ENCODE measurements at places on chromosomes 2 and 18.

DNA sequence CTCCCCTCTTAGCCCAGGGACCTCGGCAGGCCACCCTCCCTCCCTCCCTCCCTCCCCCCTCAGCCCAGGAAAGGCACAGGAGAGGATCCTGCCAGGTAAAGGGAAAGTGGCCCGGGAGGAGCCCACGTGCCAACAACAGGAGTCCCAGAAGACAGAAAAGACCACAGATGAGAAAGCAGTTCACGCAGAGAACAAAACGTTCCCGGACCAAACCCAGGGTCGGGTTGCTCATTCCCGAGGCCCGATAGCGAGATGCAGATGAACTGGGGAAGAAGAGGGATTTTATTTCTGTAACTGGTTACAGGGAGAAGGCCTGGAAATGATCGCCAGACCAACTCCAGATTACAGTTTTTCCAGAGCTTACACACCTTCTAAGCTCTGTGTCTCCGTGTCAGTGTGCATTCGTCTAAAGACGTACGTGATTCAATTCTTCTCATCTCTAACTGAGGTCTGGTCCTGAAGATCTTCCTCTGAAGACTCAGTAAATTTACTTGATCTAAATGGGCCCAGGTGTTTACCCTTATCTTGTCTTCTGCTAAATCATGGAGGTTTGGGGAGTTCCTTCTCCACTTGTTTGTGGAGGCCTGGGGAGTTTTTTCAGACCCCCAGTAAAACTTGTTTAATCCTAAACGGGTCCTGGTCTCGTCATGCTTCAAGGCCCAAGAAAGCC, 807 bp upstream of the NEU4 start:
- no peak for DNase-seq

DNA sequence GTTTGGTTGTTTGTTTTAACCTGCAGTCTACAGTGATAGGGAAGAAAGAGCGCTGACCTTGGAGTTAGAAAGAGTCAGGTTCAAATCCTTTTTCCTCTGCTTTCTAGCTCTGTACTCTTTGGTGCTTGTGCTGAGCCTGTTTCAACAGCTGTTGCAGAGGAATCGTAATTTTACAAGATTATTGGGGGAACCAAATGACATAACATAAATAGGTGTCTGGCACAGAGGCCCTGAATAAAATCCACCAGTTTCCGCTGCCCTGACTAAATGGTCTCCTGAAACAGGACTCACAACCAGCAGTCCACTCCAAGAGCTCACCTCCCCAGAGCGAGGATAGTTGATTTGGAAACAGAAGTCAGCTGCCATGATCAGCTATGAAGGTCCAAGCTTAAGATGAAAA, 125.0 kb upstream of the CDC42EP3 start:
- DNase-seq: no peak

DNA sequence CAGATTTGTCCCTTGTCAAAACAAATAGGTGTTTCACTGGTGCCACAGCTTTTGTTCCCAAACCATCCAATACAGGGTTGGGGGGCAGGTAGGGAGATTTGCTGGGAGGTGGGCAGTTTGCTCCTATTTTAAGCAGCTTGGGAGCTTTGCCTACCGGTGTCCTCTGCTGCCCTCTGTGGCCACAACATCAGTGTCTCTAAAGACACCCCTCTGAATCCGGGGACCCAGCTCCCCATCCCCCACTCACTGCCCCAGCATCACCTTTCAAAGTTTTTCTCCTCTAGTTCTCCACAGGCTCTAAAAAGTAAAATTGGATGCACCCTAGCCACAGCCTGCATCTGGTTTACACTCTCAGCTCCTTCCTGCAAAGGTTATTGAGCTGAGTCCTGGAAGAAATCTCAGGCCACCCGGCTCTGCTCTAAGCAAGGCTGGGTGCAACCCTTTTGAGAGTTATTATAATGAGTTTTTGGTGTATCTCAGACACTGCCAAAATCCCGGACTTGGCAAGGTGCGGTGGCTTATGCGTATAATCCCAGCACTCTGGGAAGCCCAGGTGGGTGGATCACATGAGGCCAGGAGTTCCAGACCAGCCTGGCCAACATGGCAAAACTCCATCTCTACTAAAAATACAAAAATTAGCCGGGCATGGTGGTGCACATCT, 2.9 kb upstream of the EPAS1 start:
- peak; percentile 31 for DNase-seq

DNA sequence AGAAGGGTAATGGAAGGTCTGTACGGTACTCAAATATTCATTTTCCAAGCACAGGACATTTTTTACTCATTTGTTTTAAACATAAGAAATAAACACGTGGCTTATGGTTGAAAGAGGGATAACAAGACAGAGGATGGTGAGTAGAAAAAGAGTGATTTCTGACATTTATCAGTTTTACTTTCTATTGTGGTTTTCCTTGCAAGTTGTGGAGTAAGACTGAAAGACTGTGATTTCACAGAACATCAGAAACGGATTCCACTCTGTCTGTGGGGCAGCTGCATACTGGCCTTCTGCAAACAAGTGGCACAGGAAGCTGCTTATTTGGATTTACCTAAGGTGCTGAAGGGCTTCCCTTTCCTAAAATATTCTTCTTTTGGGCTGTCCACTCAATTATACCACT, 122.2 kb upstream of the ITGB6 start:
- DNase-seq: peak; percentile 40

GRCh38 chr2:12059616-12060441, 313.4 kb downstream of the LPIN1 start:
- no peak for DNase-seq

- DNase-seq: no peak
Observed at GRCh38 chr18:73318739-73319479, 451.1 kb upstream of the NETO1 start.

DNA sequence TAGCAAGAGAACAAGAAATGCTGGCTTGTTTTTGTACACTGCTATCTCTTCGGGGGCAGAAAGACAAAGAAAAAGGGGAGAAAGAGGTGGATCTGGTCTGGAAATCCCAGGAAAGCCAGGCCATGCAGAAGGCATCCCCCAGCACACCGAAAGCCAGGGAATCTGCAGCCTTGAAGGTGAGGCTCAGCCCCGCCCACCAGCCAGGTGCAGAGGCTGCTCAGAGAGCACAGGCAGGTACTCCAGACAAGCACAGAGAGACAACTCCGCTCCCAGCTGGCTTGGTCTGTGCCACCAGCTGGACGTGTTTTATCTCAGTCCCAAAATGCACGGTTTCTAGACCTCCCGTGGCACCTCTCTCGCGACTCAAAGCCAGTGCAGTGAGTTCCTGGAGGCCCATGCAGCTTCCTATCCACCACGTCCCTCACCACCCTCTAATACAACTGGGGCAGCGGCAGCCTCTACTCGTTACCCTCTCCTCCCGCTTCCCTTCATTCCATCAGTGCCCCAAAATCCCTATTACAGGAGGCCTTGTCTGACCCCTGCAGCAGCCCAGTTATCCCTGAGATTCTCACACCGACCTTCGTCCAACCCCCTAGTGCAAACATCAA, 62.8 kb downstream of the HDAC4 start:
- no peak for DNase-seq

GRCh38 chr2:23418056-23418455, 33.1 kb downstream of the KLHL29 start:
- no peak for DNase-seq

- DNase-seq: no peak
Observed at GRCh38 chr2:237214030-237214675, 128.5 kb downstream of the COPS8 start.

DNA sequence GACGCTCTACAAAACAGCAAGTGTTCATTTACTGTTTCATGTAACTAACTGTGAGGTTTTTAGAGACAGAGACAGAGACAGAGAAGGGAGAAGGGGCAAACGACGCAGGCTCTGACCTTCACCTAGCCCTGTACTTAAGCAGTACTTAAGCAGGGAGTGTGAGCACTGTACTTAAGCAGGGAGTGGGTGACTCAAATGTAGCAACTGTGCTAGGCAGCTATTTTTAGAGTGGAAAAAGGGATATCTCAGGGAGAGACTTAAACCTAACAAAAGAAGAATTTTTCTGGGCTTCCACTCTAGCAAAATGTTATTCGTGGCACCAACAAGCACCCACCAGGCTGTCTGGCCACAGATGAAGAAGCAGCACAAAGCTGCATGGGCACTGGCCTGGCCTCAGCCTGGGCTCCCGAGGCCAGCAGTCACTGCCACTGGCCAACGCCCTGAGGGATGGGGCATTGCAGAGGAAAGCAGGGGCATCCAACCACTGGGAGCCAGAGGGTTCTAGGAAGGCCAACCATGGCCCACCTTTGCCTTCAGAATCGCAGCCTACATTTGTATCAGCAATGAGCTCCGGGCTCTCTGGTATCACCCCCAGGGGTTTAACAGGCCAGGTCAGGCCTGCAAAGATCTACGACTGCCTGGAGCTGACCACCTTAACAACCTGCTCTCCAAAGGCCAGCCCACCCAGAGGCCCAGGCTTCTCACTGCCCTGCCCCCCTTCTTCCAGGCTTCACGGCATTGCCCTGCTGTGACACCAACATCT, 154.3 kb downstream of the TTC32 start:
- DNase-seq: no peak

- peak; percentile 5 for DNase-seq
Observed at GRCh38 chr18:3794537-3795348, 344.8 kb downstream of the TGIF1 start.

DNA sequence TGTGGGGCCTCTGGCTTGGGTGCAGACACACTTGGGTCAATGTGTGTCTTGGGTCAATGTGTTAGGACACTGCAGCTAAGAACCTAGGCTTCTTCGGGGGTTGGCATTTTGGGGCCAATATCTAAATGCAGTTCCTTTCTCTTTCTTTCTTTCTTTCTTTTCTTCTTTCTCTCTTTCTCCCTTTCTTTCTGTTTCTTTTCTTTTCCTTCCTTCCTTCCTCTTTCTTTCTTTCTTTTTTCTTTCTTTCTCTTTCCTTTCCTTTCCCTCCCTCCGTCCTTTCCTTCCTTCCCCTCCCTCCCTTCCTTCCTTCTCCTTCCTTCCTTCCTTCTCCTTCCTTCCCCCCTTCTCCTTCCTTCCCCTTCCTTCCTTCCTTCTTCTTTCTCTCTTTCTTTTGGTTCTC, 57.7 kb upstream of the OSR1 start:
- no peak for DNase-seq

- DNase-seq: no peak
Observed at GRCh38 chr2:239522002-239522739, 121.4 kb upstream of the HDAC4 start.

- DNase-seq: no peak
Observed at GRCh38 chr18:58953627-58954026, 89.0 kb downstream of the ZNF532 start.

DNA sequence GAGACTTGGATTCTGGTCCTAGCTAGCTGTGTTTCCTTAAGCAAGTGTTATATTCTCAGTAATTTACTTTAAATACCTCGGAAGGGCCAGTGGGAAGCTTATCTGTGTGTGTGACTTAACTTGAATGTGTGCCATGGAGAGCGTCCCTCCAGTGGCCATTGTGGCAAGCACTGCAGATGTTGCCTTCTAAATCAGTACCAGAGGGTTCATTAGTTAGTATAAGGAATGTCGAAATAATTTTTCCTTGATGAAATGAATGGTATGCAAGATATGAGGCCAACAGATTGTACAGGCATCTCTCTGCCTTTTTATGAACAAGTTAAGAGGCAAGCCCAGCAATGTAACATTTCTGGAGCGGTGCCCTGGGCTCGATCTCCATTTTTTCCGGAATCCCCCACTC, 52.0 kb downstream of the FBXO36 start:
- DNase-seq: no peak

DNA sequence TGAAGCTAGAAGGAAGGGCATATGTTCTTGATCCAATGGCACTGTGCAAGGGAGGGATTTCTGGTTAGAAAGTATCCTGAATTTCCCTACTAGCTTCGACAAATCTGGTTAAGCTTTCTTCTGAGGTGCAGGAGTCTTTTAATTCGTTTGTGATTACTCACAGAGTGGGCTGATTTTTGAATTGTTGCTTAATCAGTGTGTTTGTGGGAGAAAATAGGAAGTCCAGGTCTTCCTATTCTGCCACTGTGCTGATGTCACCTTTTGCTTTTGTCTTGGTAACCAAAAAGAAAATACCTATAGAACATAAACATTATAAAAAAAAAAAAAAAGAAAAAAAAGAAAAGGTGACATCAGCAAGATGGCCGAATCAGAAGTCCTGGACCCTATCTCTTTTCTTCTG, 1008.6 kb downstream of the TSN start:
- DNase-seq: no peak

DNA sequence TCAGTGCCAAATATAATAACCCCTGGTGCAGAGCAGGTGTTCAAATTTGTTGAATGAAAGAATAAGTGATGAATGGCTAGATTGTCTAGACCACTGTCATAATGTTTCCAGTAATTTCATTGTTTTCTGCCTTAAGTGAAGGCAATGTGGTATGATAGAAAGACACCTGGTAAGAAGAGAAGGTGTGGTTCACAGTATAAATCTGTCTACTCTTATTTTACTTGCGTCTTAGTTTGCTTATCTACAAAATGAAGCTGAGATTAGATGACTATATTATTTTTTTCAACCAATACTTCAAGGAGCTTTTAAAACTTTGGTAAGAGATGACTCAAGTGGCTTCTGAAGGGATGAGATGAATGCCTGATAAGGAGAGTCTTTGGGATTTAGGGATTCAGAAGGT, 788.4 kb downstream of the EPHA4 start:
- no peak for DNase-seq

- no peak for DNase-seq
Observed at GRCh38 chr18:45671321-45671720, 52.7 kb upstream of the SLC14A1 start.

DNA sequence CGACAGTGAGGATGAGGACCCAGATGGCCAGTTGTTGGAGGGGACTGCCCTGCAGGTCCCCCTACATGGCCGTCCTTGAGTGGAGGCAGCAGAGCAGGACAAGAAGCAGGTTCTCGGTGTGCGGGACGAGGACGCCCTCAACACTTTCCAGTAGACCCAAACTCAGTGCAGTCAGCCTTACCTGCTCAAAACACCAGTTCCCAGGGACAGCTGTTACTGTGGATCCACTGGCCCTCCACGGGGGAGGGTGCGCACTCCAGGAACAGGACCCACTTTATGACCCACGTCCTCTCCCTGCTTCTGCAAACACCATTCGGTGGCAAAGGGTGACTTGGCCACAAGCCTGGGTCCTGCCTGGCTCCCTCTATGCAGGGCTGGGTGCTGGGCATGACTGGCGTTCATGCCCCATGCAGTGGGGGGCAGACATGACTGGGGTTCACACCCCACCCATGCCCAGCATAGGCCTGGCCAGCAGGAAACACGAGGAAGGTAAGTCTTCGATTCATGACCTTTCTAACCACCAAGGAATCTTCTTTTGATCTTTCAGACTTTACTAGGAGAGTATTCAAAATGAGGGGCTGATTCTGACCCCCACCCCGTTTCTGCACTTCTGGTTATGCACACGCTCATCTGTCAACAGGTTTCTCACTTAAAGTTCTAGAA, 233.7 kb downstream of the HDAC4 start:
- no peak for DNase-seq

- no peak for DNase-seq
Observed at GRCh38 chr2:15835991-15836688, 104.2 kb upstream of the MYCN start.
